ENCODE measurements at places on chromosomes 4 and X.

- DNase-seq, result no peak
Observed at GRCh38 chr4:53431052-53431451, 53.6 kb downstream of the FIP1L1 start.

GRCh38 chr4:101707596-101707995 lies 82.9 kb upstream of the BANK1 start:
- no peak for DNase-seq

- DNase-seq, result no peak
Observed at GRCh38 chr4:53545273-53545672, 46.0 kb downstream of the LNX1 start.

DNA sequence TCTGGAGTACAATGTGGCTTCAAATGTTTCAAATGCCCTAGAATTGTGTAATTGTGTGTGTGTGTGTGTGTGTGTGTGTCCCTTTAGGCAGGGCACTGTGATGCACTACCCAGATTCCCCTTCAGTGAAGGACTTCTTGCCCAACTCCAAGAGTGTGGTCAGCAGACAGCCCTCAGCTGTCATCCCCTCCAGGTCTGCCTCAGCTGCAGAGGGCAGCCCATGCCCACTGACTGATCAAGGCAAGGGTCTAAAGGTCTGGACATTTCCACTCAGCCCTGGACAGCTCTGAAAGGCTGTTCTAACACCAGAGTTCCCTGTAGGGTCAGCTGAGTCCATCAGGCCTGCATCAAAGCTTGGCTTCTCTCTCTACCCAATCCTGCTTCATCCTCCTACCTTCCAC lies 83.9 kb upstream of the USP9X start:
- no peak for DNase-seq

- no peak for DNase-seq
Observed at GRCh38 chr4:42398871-42399331, 1.6 kb downstream of the SHISA3 start.

DNA sequence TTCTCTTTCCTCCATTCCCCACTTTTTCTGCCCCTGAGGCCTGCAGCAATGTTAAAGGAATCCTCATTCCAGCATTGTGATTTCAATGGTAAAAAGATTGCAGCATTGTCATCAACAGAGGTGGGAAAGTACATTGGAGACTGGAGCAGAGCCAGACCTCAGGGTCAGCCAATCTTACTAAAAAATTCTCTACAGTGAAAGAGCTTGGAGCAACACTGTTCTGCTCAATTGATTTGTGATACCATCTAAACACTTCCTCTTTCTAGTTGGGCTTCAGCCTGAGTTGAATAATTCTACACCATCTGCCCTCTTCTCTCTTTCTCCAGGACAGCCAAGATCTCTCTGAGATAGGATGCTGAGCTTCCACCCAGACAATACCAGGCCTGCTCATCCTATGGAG lies 176.5 kb downstream of the AR start:
- DNase-seq, result no peak

GRCh38 chr4:113628711-113629110 lies 132.8 kb downstream of the CAMK2D start:
- DNase-seq, result no peak

DNA sequence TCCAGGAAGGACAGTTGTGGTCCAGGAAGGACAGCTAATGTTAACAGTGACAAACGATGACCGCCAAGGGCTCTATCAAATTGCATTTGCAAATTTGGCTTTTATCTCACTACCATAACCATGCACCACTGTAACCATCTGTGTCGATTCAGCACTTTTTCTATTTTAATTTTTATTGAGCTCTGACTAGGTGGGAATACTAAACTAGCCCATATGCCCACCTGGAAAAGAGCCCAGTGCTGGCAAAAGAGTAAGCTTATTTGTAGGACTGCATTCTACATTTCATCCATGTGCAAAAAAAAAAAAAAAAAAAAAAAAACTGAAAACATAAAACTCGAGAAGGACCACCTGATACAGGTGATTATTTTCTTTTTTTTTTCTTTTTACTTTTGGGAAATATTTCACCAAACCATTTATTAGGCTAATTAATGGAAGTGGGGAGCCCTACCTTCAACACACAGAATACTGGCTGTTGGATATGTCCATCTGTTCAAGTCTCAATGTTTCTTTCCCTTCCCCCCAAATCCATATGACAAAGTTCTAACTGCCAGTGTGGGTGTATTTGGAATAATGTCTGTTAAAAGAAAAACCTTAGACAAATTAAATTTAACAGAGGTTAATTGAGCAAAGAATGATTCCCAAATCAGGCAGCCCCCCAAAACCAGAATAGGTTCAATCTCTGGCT lies 99.5 kb upstream of the MXRA5 start:
- DNase-seq, result no peak

All from germinal center (tissue), 1 donor.